ENCODE measurements at places on chromosomes 16 and 17. TPM values are rescaled to one million over a fixed set of nuclear protein-coding genes. Genes with fewer than 3 reads are reported as not detected.

GRCh38 chr17:32266389-32267301 is 1.0 kb downstream of the RHBDL3 start:
- peak; percentile 82 for DNase-seq

DNA sequence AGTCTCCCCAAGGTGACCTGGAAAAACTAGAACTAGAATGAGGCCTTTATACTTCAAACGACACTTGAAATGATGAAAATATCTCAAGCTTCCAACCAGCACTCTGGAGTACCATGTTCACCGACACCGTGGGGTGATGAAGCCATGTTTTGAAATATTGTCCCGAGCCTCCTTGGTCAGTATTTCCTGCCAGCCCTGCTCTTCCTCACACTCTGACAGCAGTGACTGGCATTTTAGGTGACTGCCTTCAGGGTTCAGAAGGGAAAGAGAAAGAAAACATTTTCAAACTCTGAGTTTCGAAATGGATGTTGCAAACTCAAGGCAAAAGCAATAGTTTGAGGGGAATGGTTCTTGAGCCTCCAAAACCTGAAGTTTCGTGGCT is 39.3 kb upstream of the IRX6 start:
- no peak for DNase-seq

Gene GNGT2
- total RNA-seq: 18.2 TPM

DNA sequence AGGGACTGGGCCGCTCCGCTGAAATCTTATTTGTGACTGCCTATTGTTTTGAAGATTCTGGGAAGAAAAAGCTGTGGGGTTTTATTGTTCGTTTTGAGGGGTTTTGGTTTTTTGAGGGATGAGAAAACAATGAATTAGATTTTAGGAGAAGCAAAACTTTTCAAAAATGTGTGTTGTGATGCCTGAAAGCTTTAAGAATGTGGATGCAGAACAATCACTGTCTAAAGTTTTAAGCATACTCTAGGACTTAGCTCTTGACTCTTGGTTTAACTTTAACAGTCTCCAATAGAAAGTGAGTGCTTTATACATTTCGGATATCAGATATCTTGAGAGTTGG is 899 bp downstream of the CFAP52 start:
- no peak for DNase-seq

GRCh38 chr16:89505204-89506112 is 2.7 kb upstream of the SPG7 start:
- DNase-seq: peak; percentile 94

- no peak for DNase-seq
These were observed 10.1 kb downstream of the MRM1 start for GRCh38 chr17:36611345-36612072.

DNA sequence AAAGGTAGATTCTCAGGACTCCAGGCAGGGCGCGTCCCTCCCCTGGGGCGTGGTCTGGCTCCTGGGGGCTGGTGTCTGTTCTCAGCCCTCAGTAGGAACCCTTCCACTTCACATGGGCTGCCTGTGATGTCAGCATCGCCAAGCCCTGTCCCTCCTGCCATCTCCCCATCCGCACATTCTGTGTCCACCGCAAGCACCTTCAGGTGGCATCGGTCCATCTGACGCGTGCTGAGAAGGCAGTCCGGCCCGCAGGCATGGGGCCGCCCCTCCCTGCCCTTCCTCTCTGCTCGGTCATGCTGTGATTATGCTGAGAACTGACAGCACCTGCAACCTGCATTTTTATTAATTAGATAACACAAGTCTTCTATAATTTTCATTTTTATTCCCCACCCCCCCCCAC is 12.7 kb upstream of the DNAH17 start:
- DNase-seq: no peak

DNA sequence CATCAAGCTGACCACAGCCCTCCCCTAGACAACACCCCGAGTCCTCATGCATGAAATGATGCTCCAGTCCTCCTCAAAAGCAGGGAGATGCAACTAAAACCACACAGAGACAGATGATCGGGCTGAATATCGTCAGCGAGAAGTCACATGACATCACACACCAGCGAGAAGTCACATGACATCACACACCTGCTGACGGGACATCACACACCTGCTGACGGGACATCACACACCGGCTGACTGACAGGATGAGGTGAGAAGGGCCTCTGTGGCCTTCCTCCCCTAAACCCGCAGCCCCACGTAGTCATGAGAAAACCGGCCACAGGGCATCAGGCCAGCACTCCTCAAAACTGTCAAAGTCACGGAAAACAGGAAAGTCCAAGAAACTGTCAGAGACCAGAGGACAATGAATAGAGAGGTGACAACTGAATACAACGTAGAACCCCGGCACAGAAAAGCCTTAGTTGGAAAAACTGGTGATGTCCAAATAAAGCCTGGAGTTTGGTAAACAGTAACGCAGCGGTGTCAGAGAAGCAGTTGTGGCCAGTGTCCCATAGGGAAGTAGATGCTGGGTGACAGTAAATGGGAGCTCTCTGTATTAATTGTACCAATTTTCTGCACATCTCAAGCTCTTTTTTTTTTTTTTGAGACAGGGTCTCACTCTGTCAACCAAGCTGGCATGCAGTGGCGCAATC is 14.3 kb downstream of the LITAF start:
- DNase-seq: peak; percentile 76

- DNase-seq: no peak
These were observed 579.1 kb upstream of the RBFOX1 start for GRCh38 chr16:6753553-6753952.

DNA sequence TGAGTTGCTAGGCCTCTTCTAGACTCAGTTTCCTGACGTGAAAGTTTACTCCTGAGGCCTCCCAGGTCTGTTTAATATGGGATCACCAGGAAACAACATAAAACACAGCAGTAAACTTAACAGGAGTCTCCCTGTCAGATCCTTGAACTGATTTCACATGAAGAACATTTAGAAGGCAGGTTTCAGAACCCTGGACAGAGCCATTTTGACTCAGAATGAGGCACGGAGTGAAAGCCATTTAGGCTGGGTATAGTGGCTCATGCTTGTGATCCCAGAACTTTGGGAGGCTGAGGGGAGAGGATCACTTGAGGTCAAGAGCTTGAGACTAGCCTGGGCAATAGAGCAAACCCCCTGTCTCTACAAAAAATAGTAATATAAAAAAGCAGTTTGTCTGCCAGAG is 289.1 kb downstream of the CA10 start:
- peak; percentile 77 for DNase-seq

DNA sequence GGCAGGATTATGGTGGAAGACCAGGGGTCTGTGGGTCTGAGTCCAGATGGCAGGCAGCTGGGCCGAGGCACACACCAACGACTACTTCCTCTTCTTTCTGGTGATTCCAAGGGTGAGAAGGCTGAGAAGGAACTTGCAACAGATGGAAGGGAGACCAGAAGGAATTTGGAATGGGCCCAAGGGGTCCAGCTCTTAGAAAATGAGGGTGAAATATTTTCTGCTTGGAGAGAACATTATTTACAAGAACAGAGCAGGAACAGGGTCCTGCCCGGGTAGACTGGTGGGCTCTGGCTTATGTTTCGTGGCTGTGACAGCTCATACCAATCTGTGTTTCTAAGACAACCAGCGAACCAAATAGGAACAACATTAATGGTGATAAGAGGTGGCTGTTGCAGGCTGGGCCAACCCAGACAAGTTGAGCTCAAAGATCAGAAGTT is 36.6 kb downstream of the CCDC42 start:
- DNase-seq: no peak

DNA sequence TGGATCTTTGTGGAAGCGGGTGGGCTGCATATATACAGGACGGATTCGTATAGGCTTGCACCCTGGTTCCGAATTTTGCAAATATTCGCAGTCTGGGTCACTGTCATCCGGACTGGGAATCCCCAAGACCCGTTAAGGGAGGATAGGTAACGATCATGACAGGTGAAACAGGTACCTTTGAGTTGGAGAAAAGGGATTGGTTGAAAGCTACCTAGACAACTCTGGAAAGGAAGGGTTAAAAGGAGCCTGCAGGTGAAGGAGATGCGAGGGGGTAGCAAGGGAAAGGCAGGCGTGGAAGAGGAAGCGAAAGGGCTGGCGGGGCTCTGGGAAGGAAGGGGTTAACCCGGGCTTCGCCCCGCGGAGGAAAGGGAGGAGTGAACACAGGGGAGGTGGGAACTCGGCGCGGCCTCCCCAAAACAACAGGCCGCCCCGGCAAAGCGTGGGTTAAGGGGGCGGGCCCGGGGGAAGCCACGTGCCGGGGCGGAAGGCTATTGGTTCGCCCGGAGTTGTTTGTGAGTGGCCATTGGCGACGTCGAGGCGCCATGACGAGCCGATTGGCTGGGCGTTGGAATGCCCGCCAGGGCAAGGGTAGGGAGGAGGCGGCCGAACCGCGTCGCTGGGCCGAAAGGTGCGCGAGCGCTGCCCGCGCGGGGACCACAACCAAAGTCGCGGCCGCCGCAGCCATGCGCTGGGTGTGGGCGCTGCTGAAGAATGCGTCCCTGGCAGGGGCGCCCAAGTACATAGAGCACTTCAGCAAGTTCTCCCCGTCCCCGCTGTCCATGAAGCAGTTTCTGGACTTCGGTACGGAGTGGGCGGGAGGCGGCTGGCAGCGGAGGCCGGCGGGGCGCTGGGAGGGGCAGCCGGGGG is at the start of gene PDK2:
PDK2 (plus strand) TSS at position 599 of the 867 bp plus-strand sequence; CDS start at position 684, 85 bp downstream.
- peak; percentile 99 for DNase-seq

Gene NDRG4
- 1.7 TPM for total RNA-seq

Gene ATXN2L
- total RNA-seq: 299 TPM

DNA sequence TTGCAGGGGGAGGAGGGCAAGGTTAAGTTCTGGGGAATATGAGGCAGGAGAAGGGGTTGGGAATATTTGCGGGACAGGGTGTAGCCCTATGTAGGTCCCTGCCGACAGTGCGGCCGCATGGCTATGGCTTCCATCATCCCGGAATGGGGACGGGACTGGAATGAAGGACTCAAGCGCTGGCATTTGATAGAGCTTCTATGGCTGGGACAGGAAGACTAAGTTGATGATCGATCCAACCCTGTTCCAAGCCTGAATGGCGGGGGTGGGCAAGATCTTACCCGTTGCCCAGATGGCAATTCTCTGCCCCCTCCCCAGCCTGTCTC is 47.1 kb downstream of the SRCIN1 start:
- no peak for DNase-seq

GRCh38 chr17:29299031-29299430 is 5.1 kb upstream of the NUFIP2 start:
- no peak for DNase-seq

Gene TBX4
- not detected for total RNA-seq

DNA sequence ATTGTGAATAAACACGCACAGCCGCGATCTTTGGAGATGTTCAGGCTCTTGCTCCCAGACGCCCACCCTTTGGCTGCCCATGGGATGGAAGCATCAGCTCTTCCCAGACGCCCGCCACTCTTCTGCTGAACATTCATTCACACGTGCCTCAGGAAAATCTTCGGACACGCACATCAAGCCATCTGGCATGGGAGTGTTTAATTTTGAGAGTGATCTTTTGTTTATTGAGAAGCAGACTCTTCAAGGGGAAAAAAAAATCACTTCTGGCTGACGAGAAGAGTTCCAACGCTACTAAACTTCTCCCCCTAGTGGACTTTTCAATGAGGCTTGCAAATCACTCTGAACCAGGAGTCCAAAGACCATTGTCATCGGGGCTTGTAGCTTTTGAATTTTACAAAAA is 62.0 kb upstream of the NUDT7 start:
- DNase-seq: no peak

Gene KRTAP4-6
- not detected for total RNA-seq

DNA sequence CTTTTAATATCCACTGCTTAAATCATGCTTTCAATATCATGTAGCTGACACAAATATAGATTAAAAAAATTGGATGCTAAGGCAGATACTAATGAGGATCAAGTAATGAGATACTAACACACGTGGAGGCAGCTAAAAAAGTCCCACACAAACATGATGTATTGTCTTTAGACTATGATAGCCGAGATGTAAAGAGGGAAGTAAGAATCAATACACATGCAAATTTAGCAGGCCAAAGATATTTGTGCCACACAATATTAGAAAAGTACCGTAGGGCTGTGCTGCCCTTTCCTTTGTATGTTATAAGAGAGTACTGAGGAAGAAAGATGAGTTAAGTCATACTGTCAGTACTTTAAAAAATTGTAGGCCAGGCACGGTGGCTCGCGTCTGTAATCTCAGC is 51.4 kb upstream of the STAC2 start:
- no peak for DNase-seq

Data from activated CD4-positive, alpha-beta T cell treated with anti-CD3 and anti-CD28 coated beads, Interleukin-2, amount 10 ng/mL, durations not matched to agents 24 days and 14 days (primary cell).